ENCODE measurements at places on chromosomes 3 and 15.

- no peak for DNase-seq
Observed at GRCh38 chr3:130627882-130628281, 110.9 kb downstream of the COL6A6 start.

DNA sequence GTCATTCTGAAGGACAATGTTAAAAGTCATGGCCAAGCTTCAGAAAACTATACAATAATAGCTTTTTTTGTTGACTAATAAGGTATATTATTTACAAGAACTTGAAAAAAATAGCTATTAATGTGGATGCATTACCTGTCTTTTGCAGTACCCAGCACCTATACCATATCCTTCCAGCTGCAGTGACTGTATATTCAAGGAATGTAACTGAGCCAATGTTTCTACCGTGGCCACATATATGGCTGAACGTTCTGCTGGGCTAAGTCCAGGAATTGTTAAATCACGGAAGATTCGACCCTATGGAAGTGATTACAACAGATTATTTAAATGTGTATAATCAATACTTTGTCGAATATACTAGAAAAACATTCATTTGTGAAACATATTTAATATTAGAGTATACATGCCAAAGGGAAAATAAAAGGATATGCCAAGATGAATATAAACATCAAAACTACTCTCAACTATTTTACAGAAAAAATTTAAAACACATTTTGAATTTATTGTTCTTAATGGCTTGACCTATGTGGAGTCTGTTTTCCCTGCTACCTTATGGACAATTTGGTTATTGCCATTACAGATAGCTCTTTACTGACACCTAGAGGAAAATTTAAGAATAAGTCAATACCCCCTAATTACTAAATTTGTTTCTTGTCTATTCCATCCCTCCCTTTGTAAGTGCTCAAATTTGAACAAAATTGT, 17.6 kb downstream of the ACAD11 start:
- no peak for DNase-seq

- DNase-seq, result no peak
Observed at GRCh38 chr3:64354221-64354620, 129.0 kb upstream of the PRICKLE2 start.

DNA sequence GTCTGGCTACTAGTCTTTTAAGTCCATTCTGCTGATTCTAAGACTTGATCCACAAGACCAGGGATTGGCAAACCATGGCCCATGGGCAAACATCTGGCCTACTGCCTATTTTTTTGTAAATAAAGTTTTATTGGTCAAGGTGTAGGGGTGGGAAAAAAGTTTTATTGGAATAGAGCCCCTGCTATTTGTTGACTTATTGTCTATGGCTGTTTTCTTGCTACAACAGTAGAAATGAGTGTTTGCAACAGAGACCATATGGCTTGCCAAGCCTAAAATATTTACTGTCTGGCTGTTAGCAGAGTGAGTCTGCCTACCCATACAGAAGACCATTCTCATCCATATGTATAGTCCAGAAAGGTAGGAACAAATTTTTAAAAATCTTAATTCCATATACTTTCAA, 106.4 kb downstream of the PTPRG start:
- DNase-seq, result no peak

GRCh38 chr3:20844851-20845250, 658.8 kb upstream of the SGO1 start:
- DNase-seq, result no peak

All from AG04449 (cell line).